Naive thymus-derived CD4-positive, alpha-beta T cell (primary cell): ENCODE measurements at places on chromosomes 3 and 15.

GRCh38 chr3:107993771-107994170 lies 97.1 kb downstream of the CD47 start:
- DNase-seq = no peak

DNA sequence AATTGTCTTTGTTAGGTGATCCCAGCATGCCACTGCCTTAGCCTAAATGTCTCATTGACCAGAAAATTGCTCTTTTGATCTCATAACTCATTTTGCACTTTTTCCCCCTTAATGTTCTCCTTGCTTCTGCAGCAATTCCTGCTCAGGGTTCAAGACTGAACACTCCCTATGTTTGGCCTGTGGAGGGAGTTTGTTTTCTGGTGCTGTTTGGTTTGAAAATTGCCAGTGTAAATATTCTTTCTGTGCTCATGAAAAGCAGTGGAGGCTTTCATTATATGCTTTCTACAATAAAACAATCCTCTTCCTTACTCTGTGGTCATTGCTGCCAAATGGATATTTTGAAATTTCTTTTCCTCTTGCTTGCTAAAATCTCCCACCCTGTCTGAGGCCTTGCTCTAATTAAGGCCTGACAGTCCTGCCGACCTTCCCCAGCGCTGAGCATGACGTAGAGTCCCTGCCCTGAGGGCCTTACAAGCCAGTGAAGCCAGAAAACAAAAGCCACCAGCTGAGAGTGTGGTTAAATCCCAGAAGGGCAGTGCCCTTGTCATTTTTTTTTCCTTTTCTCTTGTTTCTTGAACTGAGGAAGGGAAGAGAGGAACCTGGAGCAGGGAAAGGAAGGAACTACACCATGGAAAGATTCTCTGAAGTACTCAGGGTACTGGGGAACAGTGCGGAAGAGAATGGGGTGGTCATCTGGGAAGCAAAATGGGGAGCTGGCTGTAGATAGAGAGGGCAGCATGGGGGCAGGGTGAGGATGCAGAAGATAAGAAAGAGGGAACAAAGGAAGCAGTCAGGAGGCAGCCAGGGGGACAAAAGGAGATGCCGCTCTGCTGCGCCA lies 24.8 kb downstream of the ZBTB38 start:
- no peak for DNase-seq

DNA sequence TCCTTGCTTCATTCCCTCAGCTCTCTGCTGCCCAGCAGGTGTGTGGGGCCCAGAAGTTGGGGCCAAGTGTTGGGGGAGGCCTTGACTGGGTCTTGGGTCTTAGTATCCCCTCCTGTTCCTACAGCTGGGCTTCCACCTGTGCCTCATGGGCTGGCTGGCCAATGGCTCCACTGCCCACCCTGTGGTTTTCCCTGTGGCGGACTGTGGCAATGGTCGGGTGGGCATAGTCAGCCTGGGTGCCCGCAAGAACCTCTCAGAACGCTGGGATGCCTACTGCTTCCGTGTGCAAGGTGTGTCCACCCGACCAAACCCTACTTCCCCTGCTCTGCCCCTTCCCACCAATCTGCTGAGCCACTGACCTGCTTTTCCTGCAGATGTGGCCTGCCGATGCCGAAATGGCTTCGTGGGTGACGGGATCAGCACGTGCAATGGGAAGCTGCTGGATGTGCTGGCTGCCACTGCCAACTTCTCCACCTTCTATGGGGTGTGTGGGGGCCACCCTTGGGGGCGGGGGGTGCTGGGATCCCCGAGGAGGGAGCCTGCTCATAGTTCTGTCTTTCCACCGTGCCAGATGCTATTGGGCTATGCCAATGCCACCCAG lies 10.9 kb downstream of the NT5DC2 start:
- no peak for DNase-seq

DNA sequence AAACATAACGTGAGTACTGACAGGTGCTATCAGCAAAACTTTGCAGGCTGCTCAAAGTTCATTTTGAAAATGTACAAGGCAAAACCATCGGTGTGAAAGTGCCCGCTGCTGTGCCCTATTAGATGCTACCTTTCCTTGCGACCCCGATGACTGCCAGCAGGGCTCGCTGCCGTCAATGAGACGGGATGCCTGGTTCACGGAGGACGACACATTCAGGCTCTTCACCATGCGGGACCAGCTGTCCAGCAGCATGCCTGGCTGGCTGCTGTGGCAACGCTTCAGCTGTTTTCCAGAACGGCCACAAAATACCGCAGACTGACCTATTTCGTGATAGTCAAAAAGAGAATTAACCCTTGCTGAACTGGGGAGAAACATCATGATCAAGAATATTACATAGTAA lies 92.7 kb upstream of the OCA2 start:
- no peak for DNase-seq

- no peak for DNase-seq
Measured at GRCh38 chr15:76846782-76847181, 58.4 kb downstream of the SCAPER start.
